ENCODE measurements at places on chromosomes 13 and 19.

GRCh38 chr19:872266-872951 lies 12.9 kb downstream of the CFD start:
- DNase-seq = peak; percentile 69

GRCh38 chr19:32692727-32693061 lies 1.1 kb downstream of the NUDT19 start:
- DNase-seq = peak; percentile 35

GRCh38 chr13:114325729-114326128 lies 11.4 kb downstream of the CHAMP1 start:
- DNase-seq = no peak

- no peak for DNase-seq
Measured at GRCh38 chr19:50688766-50689165, 30.8 kb downstream of the SHANK1 start.

GRCh38 chr13:51435002-51435578 lies 17.7 kb downstream of the INTS6 start:
- DNase-seq = peak; percentile 67
